Stimulated activated CD4-positive, alpha-beta T cell treated with anti-CD3 and anti-CD28 coated beads, TNF-alpha, amount 100 ng/mL, for 1 hour (primary cell): ENCODE measurements at places on chromosomes 5 and 9.

GRCh38 chr5:148687427-148687826 lies 33.1 kb upstream of the HTR4 start:
- no peak for DNase-seq

GRCh38 chr9:99590840-99591239 lies 230.8 kb upstream of the NR4A3 start:
- no peak for DNase-seq

DNA sequence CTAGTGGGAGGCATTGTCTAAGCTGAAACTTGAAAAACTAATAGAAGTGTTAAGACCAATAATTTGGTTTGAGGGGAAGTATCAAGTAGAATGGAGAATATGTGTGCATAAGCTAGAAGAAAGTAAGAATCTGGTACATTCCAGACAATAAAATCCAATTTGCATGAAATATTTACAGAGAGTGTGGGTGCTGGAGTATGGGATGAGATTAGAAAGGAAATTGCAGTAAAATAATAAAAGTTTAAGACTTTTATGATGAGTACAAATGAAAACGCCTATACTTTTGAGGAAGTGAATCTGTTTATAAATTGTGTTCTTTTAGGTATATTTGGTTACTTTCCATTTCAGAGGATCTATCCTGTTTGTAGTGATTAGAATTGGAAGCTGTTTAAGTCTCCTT lies 165.4 kb upstream of the TNC start:
- no peak for DNase-seq

DNA sequence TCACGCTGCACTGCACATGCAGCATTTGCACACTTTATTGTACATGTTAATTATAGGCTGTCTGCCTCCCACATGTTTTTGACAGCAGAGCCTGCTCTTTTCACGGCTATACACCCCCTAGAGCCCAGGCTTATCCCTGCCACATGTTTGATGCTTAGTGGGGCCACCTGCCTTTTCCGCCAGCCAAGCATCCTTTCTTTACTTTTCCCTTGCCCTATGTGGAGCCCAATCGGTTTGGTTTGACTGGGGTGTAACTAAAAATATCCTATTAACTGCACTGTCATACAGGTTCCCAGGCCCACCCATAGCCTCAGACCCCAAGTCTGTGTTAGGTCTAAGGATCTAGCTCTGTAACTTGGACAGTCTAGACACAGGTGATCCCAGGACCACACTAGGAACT lies 18.9 kb upstream of the S1PR3 start:
- DNase-seq, result no peak

DNA sequence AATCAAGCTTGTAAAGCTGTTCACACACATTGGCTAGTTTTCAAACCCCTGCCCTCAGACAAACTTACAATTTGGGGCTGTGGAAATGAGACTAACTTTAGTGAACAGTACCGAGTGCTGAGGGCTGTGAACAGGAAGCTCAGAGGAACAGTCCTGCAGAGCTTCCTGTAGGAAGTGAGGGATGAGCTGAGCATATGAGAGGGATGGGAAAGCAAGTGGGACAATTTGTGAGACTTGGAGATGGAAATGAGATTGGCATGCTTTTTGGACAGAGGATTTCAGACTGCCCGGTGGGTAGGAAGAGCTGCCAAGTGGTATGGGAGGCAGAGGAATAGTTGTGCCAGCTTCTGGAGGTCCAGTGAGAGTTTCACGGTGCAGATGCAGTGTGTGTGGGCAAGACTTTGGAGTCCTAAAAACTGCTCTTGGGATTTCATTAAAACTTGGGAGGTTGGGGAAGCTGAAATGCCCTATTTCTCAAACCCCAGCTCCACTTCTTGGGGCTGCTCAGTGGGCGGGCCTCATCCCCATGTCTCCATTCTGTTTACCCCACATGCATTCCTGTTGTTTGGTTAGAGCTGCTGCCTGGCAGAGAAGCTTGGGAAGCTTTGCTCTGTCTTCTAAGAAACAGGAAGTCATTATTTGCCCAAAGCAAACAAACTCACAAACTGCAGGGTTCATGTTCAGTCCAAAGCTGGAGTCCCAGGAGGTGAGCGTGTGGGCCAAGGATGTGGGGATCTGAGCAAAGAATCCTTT lies 267.5 kb downstream of the ZSWIM6 start:
- DNase-seq, result no peak

GRCh38 chr5:6902597-6902996 lies 189.4 kb downstream of the TENT4A start:
- DNase-seq, result no peak

- no peak for DNase-seq
Observed at GRCh38 chr5:34609951-34610441, 46.1 kb upstream of the RAI14 start.

DNA sequence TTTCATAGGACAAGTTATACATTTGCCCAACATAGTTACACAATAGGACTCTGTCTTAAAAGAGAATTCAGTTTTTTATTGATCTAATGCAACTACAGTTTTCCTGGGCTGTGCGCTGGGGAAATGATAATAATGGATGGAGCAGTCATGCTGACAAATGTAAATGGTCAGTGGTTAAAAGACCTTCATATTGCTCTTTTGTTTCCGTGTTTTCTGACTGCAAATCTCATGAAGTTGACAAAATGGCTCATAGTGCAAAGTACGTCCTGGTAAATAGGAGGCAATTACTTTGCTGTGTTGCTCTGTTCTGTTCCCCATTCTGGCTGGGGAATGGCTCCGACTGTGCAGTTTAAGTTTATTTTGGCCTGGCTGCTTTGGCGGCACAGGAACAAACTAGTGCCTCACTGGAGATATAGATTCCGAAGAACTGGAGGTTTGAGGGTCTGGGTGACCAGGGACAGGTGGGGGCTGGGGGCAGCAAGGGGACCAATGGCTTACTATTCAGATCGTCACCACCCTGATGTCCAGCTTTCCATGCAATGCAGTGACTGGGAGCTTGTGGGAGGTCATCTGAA lies 54.3 kb downstream of the PTTG1 start:
- no peak for DNase-seq

- DNase-seq, result no peak
Observed at GRCh38 chr9:105173306-105173705, 71.1 kb upstream of the SLC44A1 start.

DNA sequence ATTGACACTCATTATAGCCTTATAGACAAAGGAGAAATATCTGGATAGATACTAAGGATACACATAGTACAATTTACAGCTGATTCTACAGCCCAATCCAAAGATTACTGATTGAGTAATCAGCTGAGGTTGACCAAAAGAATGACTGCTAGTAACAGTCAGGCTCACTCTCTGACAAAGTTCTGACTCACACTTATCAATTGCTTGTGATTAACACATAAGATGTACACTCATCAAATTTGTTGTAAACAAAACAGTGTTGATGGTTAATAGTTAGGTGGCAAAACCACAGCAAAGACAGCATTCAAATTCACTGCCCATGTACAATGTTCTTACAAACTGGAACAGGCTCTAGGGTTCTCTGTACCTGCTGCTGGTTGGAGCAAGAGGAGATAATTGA lies 422.7 kb downstream of the TLE1 start:
- no peak for DNase-seq

GRCh38 chr5:13034061-13034460 lies 910.4 kb downstream of the DNAH5 start:
- no peak for DNase-seq

DNA sequence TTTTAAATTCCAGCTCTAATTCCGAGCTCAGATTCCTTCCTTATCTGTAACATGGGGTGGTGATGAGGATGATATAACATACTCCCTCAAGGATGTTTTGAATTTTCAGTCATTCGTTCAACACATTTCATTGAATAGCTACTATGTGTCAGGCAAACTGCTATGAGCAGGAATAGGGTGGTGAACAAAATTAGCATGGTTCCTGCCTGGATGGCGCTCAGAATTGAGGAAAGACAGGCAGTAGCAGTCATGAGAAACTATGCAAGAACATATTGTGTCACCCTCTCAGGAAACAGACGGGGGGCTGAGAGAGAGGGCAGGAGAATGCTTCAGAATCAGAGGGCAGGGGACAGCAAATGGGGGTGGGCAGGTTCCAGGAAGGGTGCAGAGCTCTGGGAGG lies 265.2 kb downstream of the NSG2 start:
- DNase-seq, result no peak

GRCh38 chr5:67182301-67182790 lies 14.3 kb downstream of the CD180 start:
- DNase-seq, result no peak

DNA sequence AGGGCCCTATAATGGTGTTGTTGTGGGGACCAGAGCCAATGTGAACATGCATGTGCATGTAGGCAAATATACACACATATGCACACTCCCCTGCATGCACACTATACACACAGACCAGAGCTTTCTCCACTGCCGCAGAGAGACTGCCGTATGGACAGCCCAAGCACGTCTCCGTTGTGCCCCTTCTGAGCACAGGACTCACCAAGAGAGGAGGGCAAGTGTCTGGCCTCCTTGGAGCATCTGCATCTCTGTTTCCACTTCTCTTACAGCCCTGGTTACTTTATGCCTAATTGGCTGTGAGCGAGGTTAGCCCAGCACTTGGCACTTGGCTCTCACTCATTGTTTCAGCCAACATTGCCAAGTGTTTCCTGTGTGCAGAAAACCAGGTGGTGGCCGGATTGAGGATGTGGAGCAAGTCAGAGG lies 30.4 kb downstream of the CSF2 start:
- DNase-seq, result no peak

- DNase-seq, result no peak
Observed at GRCh38 chr9:93702261-93702660, 125.9 kb downstream of the PHF2 start.

DNA sequence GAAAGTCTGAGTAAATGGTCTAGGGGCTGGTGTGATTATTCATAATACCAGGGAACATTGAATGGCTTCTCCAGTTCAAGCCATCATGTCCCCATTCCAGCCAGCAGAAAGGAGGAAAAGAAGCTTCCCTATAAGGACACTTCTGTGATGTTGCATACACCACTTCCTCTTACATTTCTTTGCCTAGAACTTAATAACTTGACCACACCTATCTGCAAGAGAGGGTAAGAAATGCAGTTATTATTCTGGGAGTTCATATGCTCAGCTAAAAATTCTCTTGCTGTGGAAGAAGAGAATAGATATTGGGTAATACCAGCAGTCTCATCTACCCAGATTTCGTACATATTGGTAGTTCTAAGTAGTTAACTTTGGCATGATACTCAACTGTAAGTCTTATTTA lies 166.1 kb downstream of the SLC28A3 start:
- DNase-seq, result no peak

GRCh38 chr9:111294691-111295451 lies 35.2 kb downstream of the OR2K2 start:
- no peak for DNase-seq

GRCh38 chr5:757931-758697 lies 26.4 kb downstream of the ZDHHC11B start:
- no peak for DNase-seq

- DNase-seq, result no peak
Observed at GRCh38 chr5:170499621-170500020, 4.2 kb upstream of the KCNIP1 start.

- DNase-seq, result no peak
Observed at GRCh38 chr5:141431286-141431685, 979 bp downstream of the PCDHGA12 start.

DNA sequence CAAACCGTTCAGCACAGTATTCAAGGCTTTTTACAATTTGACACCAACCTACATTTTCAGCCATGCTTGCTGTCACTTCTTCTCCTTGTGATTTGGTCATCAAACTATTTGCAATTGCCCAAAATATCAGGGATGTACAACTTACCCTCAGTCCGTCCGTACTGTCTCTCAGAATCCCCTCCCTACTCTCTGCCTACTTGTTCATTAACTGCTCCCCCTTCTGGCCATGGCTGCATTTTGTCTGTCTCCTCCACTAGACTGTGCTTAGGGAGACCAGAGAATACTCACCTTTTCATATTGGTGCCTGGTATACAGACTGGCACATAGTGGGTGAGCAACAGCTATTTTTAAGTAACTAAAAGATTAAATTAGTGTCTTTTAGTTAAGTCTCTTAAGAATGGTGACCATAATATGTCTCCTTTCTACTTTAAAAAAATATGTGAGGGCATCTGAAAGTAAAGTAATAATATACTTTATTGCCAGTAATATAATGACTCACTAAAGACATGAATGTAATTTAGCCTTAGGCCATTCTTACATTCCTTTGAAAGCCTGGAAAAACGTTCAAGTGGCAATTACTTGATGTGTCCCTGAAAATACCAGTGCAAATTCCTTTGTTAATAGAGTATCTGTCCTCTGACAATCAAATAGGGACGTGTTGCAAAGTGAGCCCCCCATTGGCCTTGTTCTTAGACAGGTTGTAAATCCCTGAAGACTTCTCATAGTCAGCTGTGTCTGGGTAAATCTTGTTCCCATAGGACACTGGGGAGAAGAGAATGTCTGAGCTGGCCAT lies 27.8 kb downstream of the PRLR start:
- no peak for DNase-seq

DNA sequence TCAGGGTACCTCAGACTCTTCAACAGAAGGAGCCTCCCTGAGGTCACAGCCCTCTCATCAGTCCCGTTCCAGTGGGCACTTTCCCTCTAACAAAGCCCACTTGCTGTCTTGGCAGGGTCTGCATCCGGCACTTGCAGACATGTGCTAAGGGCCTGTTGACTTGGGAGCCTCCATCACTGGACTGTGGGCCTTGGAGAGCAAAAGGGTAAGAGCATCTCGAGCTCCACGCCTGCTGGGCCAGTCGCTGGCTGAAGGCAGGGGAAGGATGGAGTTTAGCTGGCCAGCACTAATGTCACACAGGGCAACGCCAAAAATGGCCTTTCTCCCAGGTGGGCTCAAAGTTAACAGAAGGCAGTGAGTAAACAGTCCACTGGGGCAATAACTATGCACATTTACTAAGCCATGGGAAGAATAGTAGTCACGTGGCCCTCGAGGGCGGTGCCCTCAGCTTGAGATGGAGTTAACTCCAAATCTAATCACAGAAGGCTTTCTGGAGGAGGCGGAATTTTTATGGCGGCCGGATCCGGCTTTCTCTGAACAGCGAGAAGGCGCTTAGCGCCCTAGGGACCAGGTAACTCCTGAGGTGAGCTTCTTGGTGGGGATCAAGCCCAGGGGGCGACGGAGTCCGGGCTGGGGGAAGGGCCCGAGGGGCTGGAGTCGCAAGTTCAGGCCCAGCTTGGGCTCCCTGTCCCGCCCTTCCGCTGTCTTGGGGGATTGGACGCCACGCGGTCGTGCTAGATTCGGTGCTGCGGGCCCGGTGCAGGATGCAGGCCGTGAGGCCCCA lies 2.0 kb upstream of the NSD1 start:
- DNase-seq, result no peak

DNA sequence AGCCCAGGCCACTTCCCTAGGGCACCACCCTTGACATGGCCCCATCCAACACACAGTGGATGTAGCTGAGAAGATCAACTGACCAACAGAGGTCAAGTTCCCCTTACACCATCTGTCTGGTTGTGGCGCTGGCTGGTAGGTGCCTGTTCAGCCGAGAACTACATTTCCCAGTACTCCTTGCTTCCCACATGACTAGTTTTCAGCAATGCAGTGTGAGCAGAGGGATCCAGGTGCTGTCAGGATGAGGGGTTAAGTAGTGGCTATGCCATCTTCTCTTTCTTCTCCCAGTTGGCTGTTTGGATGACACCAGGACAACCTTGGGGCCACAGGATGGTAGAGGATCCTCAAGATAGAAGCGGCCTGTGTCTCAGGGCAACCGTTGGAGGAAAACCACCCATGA lies 48.6 kb upstream of the SH3PXD2B start:
- DNase-seq, result no peak
